ENCODE measurements at places on chromosomes 2 and 18. TPM values are rescaled to one million over a fixed set of nuclear protein-coding genes. Genes with fewer than 3 reads are reported as not detected.
A peak's percentile ranks its signal among the peaks of the same experiment; 100 is the strongest.

GRCh38 chr2:203583701-203584100 is 48.6 kb upstream of the RAPH1 start:
- no peak for DNase-seq

DNA sequence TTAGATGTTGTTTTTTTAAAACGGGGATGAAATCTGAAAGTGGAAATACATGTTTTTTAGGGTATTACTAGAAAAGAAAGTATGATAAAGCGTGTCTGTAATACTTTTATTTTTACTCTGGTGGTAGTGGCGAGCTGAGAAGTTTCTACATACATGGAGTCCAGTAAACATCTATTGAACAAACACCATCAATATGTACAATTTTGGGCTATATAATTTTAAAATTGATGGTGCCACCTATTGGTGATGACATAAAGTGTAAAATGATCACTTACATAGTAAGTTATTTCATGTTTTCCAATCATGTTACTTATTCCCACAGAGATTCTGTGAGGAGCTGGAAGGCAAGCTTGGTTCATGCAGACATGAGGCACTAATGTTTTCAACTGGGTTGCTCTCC is 31.5 kb upstream of the NFE2L2 start:
- peak; percentile 48 for DNase-seq

GRCh38 chr2:158380746-158381145 is 75.8 kb downstream of the CCDC148 start:
- peak; percentile 51 for DNase-seq

Gene DNAH7
- 0.21 TPM for polyA plus RNA-seq

Gene TANC1
- 34.3 TPM for polyA plus RNA-seq

Gene CLIP4
- polyA plus RNA-seq = 15.2 TPM
